ENCODE measurements at places on chromosomes 12 and 14. TPM values are rescaled to one million over a fixed set of nuclear protein-coding genes. Genes with fewer than 3 reads are reported as not detected.

DNA sequence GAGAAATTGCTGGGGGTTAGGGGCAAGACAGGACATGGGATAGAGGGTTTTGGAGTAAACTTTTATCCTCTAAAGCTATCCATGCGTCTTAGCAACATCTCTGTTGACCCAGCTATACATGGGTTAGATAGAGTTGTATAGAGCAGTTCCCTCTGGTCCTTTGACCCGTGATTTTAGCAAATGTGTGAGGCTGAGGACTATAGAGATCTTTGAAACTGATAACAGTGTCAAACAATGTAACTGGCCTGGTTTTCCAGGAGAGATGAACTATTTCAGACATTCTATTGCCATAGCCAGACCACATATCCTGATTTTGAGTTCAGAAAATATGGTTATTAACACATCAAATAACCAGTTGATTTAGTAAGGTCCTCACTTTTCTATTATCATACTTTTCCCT is 60.4 kb downstream of the B4GALNT3 start:
- no peaks in the 10 kb centered on the region for H3K27me3 ChIP-seq
- no peak for DNase-seq
- no peaks in the 10 kb centered on the region for H3K4me1 ChIP-seq
- H3K4me3 ChIP-seq, result no peak overlapping the region
- H3K36me3 ChIP-seq, result no peaks in the 10 kb centered on the region
- no peak overlapping the region for H3K27ac ChIP-seq

GRCh38 chr14:55120571-55121495 is 8.2 kb upstream of the LGALS3 start:
- DNase-seq, result no peak
- H3K4me3 ChIP-seq, result no peak overlapping the region

- no peak for DNase-seq
- H3K4me1 ChIP-seq, result no peaks in the 10 kb centered on the region
- no peaks in the 10 kb centered on the region for H3K36me3 ChIP-seq
Measured at GRCh38 chr12:116125956-116126566, 151.4 kb downstream of the MED13L start.

DNA sequence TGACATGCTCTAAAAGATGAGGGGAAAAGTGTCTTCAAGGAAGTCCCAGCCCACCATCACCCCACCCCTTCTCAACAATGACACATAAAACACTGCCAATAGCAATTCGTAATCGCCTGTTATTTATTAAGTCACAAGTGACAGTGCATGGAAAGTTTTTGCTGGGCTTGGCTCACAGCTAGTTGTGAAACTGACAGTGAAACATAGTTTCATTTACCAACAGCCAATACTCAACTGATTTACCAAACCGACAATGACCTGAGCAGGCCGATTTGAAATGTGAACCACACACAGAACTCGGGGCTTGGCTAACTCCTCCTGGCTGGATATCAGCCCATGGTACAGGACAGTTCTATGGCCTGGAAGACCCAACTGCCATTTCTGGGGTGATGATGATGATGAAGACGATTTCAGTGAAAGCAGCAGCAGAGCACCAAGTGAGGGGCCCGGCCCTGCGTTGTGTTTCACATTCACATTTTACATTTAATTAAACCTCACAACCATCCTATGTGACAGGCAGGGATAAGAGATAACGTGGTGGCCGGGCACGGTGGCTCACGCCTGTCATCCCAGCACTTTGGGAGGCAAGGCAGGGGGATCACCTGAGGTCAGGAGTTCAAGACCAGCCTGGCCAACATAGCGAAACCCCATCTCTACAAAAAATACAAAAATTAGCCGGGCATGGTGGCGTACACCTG is 42.7 kb downstream of the CAMKK2 start:
- DNase-seq, result no peak
- H3K27ac ChIP-seq, result no peak overlapping the region
- H3K36me3 ChIP-seq, result peaks cover 34% of the 10 kb centered on the region
- no peaks in the 10 kb centered on the region for H3K4me1 ChIP-seq
- H3K27me3 ChIP-seq, result no peaks in the 10 kb centered on the region

The TAS2R7 gene
- not detected for total RNA-seq

GRCh38 chr14:71411738-71412137 is 504.5 kb downstream of the PCNX1 start:
- DNase-seq, result no peak
- no peaks in the 10 kb centered on the region for H3K27me3 ChIP-seq
- H3K27ac ChIP-seq, result no peak overlapping the region
- no peak overlapping the region for H3K4me3 ChIP-seq
- H3K4me1 ChIP-seq, result peaks cover 47% of the 10 kb centered on the region

GRCh38 chr14:60008042-60008441 is 83.7 kb upstream of the PCNX4 start:
- DNase-seq, result no peak
- no peaks in the 10 kb centered on the region for H3K27me3 ChIP-seq
- H3K36me3 ChIP-seq, result no peaks in the 10 kb centered on the region
- H3K27ac ChIP-seq, result no peak overlapping the region
- H3K4me1 ChIP-seq, result no peaks in the 10 kb centered on the region

DNA sequence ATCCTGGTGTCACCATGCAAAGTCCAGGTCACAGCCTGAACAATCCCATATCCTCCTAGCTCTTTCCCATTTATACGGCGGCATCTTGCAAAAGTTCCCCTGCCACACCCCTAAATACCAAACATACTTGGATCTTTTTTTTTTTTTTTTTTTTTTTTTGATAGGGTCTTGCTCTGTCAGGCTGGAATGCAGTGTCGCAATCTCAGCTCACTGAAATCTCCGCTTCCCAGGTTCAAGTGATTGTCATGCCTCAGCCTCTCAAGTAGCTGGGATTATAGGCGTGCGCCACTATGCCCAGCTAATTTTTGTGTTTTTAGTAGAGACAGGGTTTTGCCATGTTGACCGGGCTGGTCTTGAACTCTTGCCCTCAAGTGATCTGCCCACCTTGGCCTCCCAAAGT is 451.3 kb downstream of the GLT1D1 start:
- H3K27me3 ChIP-seq, result no peaks in the 10 kb centered on the region
- H3K4me1 ChIP-seq, result no peaks in the 10 kb centered on the region
- H3K36me3 ChIP-seq, result no peaks in the 10 kb centered on the region
- H3K27ac ChIP-seq, result no peak overlapping the region
- no peak overlapping the region for H3K4me3 ChIP-seq
- DNase-seq, result no peak

The PZP gene
- 0.28 TPM for total RNA-seq

DNA sequence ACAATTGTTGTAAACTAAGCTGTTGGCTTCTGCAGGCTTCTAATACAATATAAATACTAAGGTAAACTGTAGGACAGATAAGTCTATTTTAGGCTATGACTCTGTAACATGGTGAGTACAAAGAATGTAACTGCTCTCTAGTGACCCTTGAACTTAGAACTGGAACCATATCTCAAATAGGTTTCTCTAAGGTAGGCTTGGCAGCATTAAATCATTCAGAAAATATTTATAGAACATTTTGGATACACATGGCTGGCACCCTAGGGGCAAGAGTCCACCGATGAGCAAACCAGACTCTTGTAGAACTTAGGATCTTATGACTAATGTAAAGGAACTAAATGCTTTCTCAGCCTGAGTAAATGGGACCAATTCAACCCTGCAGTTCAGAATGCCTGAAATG is 19.4 kb upstream of the SLC25A3 start:
- no peak overlapping the region for H3K27ac ChIP-seq
- H3K27me3 ChIP-seq, result no peaks in the 10 kb centered on the region
- H3K4me3 ChIP-seq, result no peak overlapping the region
- DNase-seq, result no peak

DNA sequence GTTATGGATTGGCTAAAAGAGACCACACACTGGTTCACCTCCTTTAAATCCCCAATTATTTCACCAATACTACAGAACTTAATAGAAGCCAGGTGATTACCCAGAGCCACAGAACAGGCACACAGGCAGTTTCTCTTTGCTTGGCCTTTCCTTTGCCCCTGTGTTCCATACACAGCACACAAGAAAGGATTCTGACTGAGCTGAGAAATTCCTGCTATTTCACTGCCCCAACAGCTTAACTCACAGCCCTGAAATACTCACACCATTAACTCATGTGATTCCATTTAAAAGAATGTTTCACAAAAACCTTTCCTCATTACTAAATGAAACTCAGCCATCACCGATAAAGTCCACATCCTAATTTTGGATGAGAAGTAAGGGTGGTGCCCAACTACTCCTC is 133.6 kb downstream of the MED13L start:
- peak overlapping the region; percentile 17 for H3K27ac ChIP-seq
- no peaks in the 10 kb centered on the region for H3K27me3 ChIP-seq
- no peak for DNase-seq

DNA sequence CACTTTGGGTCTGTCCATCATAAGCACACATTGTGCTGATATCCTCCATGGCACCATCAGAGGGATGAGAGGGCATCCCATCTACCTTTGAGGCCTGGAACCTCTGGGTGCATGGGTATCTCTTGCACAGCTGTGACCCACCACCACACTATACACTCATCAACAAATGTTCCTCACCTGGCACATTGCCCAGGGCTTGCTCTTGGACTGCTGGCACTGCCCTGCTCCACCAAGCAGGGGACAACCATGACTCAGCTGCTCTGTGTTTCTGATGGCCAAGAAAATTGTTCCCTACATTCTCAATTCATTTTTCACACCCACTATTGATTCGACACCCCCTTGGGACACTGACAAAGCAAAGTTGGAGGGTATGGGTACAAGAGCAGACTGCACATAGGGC is 155.5 kb downstream of the PTPRO start:
- H3K4me1 ChIP-seq, result no peaks in the 10 kb centered on the region
- no peak for DNase-seq
- no peak overlapping the region for H3K27ac ChIP-seq
- no peaks in the 10 kb centered on the region for H3K36me3 ChIP-seq
- no peak overlapping the region for H3K4me3 ChIP-seq

- no peaks in the 10 kb centered on the region for H3K27me3 ChIP-seq
- H3K4me3 ChIP-seq, result no peak overlapping the region
- no peaks in the 10 kb centered on the region for H3K36me3 ChIP-seq
- H3K27ac ChIP-seq, result no peak overlapping the region
- no peaks in the 10 kb centered on the region for H3K4me1 ChIP-seq
Measured at GRCh38 chr14:45786266-45786665, 533.3 kb upstream of the MIS18BP1 start.

The DTX1 gene
- total RNA-seq, result 8.0 TPM

GRCh38 chr14:65850429-65851135 is 438.1 kb downstream of the FUT8 start:
- no peak overlapping the region for H3K4me3 ChIP-seq
- no peak overlapping the region for H3K27ac ChIP-seq
- no peaks in the 10 kb centered on the region for H3K36me3 ChIP-seq
- DNase-seq, result no peak
- H3K4me1 ChIP-seq, result no peaks in the 10 kb centered on the region
- H3K27me3 ChIP-seq, result no peaks in the 10 kb centered on the region

The GPRC5D gene
- total RNA-seq, result not detected

GRCh38 chr12:34605955-34606748 is 583.9 kb downstream of the ALG10 start:
- no peak overlapping the region for H3K27ac ChIP-seq
- DNase-seq, result peak; percentile 48
- H3K4me1 ChIP-seq, result no peaks in the 10 kb centered on the region

DNA sequence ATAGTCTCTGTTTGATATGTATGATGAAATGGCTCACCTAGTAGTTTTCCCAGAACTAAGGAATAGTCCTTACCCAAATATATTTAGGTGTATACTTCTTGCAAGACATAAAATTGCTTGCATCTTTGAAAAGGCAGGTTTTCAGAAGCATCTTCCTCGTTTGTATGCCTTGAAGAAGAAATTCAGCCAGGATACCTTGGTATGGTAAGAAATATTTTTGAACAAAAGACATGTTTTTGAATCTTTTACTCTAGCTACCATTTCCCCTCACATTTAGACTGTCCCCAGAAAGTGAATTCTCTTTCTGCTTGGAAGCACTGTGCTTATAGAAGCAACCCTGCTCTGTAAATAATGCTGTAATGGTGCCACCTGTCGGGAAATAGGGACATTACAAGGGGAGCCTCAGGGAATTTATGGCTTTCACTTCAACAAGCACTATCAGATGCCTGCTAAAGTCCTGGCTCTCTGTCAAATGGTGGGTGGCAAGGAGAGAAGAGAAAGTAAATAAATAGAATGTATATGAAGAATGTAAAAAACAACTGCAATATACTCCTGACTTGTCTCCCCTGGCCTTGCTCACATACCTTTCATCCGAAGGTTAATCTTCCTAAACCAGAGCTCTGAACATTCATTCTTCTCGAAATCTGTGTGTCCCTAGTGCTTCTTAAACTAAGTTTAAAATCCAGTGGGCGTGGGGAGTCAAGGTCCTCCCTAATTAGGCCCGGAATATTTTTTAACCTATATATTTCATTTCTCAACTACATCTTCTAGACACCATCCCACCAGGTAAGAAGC is 6.1 kb downstream of the CCDC184 start:
- peaks cover 5% of the 10 kb centered on the region for H3K27me3 ChIP-seq
- no peak overlapping the region for H3K27ac ChIP-seq
- H3K4me1 ChIP-seq, result peaks cover 5% of the 10 kb centered on the region
- no peaks in the 10 kb centered on the region for H3K36me3 ChIP-seq
- peak; percentile 80 for DNase-seq

DNA sequence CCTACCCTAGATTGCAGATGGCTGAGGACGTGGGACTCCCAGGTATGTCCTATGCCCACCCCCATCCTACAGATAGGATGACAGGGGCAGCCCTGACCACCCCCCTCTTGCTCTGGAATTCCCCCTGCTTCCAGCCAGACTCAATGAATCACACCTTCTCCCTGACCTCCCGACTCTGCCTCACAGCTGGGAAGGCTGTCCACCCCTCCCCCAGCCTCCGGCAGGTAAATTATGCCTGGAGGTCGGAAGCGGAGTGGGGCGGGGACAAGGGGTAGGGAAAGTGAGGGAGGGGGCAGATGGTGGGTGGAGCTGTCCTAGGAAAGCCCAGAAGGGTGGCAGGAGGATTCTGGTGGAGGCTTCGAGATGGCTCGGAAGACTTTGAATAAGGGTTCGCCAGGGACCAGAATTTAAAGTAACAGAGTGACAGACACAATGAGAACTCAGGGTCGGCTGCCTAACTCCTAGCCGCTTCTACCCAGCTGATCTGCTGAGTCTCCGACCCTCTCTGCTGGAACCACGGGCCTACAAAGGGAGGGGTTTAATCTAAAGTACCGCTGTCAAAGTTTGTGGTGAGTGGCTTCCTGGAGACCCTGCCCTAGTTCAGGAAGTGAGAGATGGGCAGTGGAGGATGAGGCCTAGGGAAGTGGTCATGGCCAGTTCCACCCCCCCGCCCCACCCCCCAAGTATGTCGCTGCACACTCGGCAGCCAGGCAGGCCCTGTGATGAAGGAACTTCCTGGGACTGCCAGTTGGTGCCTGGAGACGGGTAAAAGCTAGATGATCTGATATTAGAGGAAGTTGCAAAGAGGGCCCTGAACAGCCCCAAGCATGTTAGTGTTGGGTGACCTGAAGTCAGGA is 4.2 kb downstream of the PLEKHG3 start:
- peaks cover 74% of the 10 kb centered on the region for H3K4me1 ChIP-seq
- peak overlapping the region; percentile 95 for H3K27ac ChIP-seq
- no peaks in the 10 kb centered on the region for H3K36me3 ChIP-seq
- peak; percentile 77 for DNase-seq

DNA sequence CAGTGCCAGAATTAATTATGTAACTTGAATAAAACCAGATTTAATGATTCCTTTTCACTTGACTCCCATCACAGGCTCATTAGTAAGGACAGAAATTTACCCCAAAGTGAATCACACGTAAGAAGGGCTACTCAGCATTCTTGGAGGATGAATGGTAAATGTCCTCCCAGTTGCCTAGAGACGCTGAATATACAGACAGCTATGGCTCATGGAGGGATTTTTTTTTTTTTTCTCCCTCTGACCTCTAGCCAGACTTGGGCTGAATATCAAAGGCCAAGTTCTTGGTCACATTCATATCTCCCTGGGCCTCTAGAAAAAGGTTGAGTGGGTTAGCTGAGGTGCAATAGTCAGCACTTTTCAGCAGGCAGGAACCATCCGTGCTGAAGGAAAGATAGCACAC is 77.5 kb downstream of the PHLDA1 start:
- DNase-seq, result no peak
- H3K27me3 ChIP-seq, result no peaks in the 10 kb centered on the region
- peaks cover 8% of the 10 kb centered on the region for H3K4me1 ChIP-seq
- no peak overlapping the region for H3K4me3 ChIP-seq
- no peaks in the 10 kb centered on the region for H3K36me3 ChIP-seq
